Sigmoid colon (tissue), 7 donors: ENCODE measurements at places on chromosomes 13 and 19.

GRCh38 chr19:51098365-51099046 lies 9.7 kb downstream of the CTU1 start:
- H3K27ac ChIP-seq = no peak overlapping the region
- peak; percentile 83 for DNase-seq
- H3K4me1 ChIP-seq = peaks cover 29% of the 10 kb centered on the region
- peak overlapping the region; percentile 30 for H3K4me3 ChIP-seq
- H3K27me3 ChIP-seq = no peaks in the 10 kb centered on the region
- peaks cover 12% of the 10 kb centered on the region for H3K36me3 ChIP-seq

- DNase-seq = no peak
- H3K27me3 ChIP-seq = no peaks in the 10 kb centered on the region
- no peaks in the 10 kb centered on the region for H3K4me1 ChIP-seq
- no peak overlapping the region for H3K4me3 ChIP-seq
These were observed 7.4 kb upstream of the RXFP2 start for GRCh38 chr13:31731921-31732320.

DNA sequence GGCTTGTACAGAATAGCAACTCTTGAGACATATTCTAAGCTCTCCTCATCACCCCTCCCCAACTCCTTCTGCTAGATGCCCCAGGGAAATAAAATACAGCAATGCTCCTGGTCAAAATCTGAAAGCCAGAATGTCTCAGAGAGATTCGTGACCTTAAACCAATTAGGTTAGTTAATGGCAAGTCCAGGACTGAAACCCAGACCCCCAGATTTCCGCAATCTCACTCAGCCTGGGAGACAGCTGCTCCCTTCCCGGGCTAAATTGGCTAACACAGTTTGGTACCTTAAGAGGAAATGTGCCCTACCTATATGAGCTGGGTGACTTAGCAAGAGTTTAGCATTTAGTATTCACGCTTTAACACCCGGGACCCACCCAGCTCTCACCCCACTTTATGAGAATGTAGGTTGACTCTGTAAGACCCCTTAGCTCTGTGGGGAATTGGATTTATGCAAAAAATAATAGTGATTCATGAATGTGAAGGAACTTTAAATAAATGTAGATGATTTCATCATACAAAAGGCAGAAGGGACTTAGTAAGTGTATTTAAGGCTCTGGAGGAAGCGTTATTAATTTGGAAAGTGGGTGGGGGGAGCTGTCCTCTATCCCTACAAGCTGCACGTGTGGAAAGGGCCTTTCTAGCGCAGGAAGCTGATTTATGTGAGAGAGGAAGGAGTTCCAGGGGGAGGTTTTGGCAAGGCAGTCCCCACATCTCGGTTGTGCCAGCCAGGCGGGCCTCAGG lies 1.1 kb downstream of the DLEU7 start:
- H3K4me3 ChIP-seq = no peak overlapping the region
- no peak for DNase-seq
- H3K36me3 ChIP-seq = no peaks in the 10 kb centered on the region
- peaks cover 15% of the 10 kb centered on the region for H3K27me3 ChIP-seq
- no peak overlapping the region for H3K27ac ChIP-seq
- no peaks in the 10 kb centered on the region for H3K4me1 ChIP-seq

DNA sequence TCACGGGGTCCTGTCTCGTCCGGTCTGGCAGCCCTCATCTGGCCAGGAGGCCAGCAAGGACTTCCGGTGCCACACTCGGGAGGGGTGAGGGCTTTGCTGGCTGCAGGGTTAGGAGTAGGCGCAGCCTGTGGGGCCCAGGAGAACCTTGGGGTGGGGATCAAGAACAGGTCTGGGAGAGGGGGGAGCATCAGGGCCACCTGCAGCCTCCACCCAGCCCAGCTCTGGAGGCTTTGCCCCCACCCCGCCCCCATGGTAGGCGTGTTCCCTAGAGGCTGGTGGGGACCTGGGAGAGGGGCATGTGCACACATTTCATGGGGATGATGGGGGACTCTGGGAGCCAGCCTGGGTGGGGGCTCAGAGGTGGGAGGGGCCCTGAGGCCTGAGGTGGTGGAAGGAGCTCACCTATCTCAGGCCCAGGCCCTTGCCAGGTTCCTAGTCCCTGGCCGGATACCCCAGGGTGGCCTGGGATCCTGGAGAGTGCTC lies 23.3 kb downstream of the WTIP start:
- H3K27ac ChIP-seq = no peak overlapping the region
- no peaks in the 10 kb centered on the region for H3K27me3 ChIP-seq
- no peaks in the 10 kb centered on the region for H3K36me3 ChIP-seq
- peaks cover 3% of the 10 kb centered on the region for H3K4me1 ChIP-seq
- peak; percentile 60 for DNase-seq

- H3K27ac ChIP-seq = peak overlapping the region; percentile 28
- DNase-seq = no peak
- H3K4me3 ChIP-seq = no peak overlapping the region
- peaks cover 18% of the 10 kb centered on the region for H3K4me1 ChIP-seq
- no peaks in the 10 kb centered on the region for H3K36me3 ChIP-seq
These were observed 9.6 kb downstream of the CEBPA start for GRCh38 chr19:33292595-33293254.

GRCh38 chr13:100458673-100459072 lies 129.9 kb downstream of the GGACT start:
- no peaks in the 10 kb centered on the region for H3K27me3 ChIP-seq
- no peak for DNase-seq
- no peaks in the 10 kb centered on the region for H3K36me3 ChIP-seq
- no peaks in the 10 kb centered on the region for H3K4me1 ChIP-seq
- no peak overlapping the region for H3K27ac ChIP-seq
